Type B pancreatic cell (in vitro differentiated cells): ENCODE measurements at places on chromosomes 5 and 9.

DNA sequence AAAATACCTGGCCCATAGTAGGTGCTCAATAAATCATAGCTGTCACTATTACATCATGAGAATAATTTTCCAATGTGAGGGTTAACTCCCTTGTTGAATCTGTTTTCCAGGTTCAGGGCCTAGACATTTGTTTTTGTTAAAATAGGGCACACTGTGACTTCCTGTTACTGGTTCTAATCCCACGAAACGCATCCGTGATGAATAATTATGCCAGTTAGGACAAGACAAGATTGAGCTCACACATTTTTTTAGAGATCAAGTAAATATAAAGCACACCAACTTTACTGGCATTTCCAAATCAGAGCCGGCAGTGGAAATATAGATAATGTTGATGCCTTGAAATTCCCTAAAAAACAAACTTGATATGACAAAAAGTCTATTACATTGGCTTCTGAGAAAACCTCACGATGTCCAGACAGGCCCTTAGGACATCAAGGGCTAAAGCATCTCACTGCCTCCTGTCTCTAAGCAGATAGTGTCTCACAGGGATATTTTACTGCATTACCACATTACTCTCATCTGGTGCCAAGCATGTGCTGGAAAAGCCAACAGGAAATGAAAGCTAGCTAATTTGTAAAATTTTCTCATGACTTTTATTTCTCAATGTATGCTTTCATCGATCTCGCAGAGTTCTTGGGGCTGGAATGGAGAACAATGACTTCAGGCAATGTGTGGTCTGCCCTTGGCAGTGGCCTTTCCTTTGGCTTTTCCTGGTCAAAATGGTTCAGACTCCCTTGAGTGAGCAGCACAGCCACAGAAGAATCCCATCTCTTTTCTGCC is 414.3 kb upstream of the PAPPA start:
- DNase-seq: no peak

DNA sequence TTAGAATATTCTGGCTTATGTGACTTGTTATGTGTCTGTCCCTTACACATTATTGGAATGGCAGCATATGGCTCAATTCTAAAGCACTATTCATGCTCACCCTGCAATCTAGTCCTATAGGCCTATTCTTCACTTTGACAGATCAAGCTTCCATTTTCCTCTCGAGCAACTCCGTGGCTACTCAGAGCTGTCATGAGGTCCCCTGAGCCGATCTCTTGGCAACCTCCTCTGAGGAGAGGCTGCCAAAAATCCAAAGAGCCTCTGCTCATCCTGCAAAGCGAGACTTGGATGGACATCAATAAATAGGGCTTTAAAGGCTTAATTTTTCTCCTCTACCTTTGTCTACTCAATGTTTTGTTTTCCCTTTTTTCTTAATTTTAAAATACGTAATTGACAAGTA is 163.8 kb downstream of the GABRB2 start:
- no peak for DNase-seq

DNA sequence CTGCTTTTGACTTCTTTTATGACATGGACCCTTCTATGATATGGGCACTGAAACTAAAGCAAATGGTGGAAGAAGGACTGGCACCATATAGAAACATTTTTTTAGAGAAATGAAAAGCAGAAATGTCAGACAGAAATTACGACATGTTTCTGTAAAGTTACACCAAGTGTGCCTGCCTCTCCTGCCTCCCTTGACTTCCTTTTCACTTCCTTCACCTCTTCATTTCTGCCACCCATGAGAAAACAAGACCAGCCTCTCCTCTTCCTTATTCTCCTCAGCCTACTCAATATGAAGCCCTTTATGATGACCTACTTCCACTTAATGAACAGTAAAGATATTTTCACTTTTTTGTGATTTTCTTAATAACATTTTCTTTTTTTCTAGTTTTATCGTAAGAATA is 44.5 kb downstream of the ERCC6L2 start:
- no peak for DNase-seq

- DNase-seq: no peak
These were observed 52.3 kb upstream of the CAVIN4 start for GRCh38 chr9:100525563-100525962.

DNA sequence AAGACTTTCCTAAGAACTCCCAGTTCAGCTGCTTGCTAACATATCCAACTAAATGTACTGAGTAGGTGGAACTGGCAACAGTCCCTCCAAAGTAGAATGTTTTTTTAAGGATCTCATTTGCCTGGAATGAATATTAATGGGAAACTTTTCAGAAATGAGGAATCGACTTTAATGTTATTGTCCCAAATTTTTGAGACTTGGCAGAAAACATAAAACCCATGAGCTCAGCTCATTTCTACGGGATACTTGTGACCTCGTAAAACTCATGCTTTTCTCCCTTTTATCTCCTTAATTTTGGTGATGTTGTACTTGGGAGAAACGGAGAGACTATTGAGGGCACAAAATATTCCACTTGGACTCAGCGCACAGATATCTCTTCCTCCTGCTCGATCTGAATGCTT is 296.8 kb downstream of the EBF1 start:
- DNase-seq: no peak

GRCh38 chr5:149110406-149110805 is 30.9 kb upstream of the ABLIM3 start:
- DNase-seq: no peak

GRCh38 chr9:1201262-1201661 is 151.1 kb downstream of the DMRT2 start:
- no peak for DNase-seq

- DNase-seq: no peak
These were observed 29.0 kb downstream of the TAS2R1 start for GRCh38 chr5:9601055-9601739.

GRCh38 chr5:147826361-147826760 is 5.1 kb downstream of the SPINK1 start:
- DNase-seq: no peak

- DNase-seq: no peak
These were observed 163.6 kb upstream of the GRIN3A start for GRCh38 chr9:101902051-101902450.

DNA sequence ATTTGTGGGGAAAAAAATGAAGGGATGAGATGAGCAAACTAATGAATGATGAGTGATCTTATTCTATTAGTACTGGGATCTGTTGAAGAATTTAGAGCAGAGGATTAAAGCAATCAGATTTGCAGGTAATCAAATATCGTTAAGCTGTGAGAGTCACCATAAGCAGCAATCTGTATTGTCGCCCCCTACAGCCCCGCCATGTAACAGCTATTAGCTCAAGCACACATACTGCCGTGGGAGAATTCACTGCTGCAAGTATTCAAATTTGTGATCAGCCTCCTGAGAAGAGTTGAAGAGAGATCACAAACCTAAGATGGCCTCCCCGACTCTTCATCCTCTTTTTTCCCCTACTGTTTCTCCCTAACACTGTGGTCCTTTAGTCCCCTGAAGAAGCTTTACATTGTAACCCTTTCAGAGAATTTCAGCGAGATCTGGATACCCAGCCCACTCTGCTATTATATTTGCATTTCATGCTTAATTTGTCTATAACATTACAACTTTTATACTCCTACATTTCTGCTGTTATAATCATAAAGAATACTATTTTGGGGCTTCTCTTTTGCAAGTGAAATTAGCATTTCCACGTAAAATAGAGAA is 28.5 kb upstream of the PHF24 start:
- no peak for DNase-seq

GRCh38 chr9:97557606-97558095 is 56.2 kb downstream of the TMOD1 start:
- no peak for DNase-seq

- no peak for DNase-seq
These were observed 4.3 kb downstream of the TMEFF1 start for GRCh38 chr9:100477241-100477640.

DNA sequence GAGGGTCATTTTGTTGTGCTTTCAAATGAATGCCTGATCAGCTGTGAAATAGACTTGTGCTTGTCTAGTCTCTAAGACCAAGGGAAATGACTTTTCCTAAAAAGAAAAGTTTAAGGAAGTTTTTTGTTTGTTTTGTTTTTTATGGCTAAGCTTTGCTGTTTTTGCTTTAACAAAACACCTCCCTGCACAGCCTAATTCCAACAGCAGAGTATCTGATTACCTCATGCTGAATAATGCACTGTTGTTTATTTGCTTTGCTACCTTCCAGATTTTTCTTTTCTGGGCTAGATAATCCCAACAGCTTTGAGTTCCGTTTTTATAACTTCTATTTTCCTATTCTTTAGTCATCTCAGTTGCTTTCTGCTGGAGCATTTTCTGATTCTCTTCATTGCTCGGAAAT is 95.8 kb downstream of the AOPEP start:
- DNase-seq: no peak

DNA sequence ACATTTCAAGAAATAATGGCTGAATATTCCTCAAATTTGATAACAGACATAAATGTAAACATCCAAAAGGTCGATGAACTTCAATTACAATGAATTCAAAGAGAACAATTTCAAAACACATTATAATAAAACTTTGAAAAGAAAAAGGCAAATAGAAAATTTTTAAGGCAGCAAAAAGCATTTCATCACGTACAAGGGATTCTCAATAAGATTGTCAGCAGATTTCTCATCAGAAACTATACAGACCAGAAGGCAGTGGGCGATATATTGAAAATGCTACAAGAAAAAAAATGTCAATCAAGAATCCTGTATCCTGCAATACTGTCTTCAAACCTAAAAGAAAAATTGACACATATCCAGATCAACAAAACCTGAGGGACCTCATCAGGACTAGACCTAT is 62.0 kb downstream of the EDIL3 start:
- DNase-seq: no peak

DNA sequence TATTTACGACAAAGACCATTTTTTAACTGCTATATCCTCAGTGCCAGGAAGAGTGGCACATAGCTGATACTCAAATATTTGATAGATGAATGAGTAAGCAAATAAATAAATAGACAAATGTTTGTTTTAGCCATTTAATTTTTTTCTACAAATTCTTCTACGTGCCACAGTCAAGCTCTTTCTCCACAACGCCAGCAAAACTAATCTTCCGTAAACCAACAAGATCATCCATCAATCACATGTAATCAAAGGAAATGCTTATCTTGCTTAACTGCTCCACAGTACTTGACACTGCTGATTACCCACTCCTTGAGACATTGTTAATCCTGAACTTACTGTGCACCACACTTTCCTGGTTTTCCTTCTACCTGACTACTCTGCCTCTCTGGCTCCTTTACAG is 136.7 kb downstream of the EDIL3 start:
- DNase-seq: no peak

GRCh38 chr9:94199776-94200175 is 59.3 kb upstream of the ZNF169 start:
- no peak for DNase-seq

DNA sequence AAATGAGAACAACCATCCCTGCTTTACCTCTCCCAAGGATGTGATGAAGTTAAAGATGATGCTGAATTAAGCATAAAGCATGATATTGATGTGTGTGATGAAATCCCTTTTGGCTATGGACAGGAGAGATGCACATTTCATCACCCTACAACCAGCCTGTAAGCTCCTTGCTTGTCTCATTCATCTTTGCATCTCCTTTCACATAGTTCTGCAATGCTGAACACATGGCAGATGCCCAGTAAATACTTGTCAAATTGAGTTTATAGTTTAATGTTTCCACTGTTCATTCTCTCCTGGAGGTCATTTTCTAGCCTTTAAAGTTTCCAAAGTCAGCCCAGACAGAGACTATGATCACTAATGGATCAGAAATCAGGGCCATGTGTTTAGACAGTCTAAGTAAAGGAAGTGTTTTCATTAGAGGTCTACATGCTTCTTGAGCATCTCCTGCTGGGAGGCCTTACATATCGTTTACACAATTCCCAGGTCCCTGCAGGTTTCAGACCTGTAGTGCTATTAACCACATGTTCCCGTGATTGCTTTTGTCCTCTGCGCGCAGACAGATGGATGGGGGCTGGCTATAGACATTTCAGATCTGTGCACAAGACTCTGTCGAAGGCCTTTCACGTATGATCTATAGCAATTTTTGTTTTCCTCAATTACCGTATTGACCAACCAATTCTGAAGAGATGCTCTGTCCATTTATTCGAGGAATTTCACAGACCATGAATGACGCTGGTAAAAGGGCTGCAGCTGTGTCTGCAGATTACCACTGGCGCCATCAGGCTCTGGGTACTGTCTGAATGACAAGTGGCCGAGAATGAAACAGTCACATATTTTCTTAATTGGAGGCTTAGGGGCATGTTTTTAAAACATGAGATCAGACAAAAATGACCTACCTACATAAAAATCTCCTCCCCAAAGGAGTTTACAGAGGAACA is 49.0 kb upstream of the CKMT2 start:
- no peak for DNase-seq

- DNase-seq: no peak
These were observed 119.8 kb downstream of the SSBP2 start for GRCh38 chr5:81631124-81631523.

DNA sequence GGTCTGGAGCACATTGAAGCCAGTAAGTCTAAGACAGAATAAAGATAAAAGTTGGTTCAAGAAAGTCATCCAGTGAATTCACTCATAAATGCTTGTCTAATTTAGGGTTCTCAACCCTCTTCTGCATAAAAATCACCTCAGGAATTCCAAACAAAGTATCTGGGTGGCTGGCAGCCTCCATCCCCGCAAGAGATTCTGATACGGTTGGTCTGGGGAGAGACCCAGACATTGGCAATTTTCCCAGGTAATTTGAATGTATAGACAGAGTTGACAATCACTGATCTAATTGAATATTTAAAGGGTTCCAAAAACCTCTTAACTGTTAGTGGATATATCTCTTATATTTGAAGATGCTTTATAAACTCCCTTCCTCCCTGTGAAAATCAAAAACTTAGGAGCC is 14.9 kb downstream of the ADAMTSL1 start:
- DNase-seq: no peak

GRCh38 chr5:137365126-137365865 is 133.8 kb downstream of the SPOCK1 start:
- no peak for DNase-seq

DNA sequence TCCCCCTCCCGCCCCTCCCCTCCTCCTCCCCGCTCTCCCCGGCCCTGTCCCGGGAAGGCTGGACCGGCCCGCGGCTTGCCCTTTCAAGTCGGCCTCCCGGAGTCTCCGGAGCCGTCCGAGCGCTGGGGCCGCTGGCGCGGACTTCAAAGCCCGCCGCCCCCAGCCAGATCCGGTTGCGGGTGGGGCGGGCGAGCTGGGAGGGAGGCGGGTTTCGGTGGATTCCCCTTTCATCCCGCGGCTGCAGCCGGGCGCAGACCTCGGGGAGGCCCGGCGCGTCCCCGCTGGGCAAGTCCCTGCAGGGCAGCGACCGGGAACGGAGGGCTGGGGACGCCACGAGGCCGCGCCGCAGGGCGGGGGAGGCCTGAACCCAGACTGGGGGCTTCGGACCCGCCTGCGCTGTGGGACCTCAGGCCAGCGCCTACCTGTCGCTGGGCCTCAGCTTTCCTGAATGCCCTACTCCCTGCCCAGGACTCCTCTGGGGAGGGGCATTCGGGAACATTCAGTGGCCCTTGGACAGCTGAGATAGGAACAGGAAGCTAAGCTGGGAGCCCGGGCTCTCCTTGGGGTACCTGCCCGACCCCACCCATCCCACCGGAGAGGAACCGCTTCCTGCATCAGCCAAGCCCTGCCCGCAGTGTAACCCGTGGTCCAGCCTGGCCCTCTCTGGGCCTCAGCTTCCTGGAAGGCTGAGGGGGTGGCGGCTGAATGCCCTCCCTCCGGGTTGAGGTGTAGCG is 23.4 kb downstream of the C9orf50 start:
- peak; percentile 83 for DNase-seq
